ENCODE measurements at places on chromosomes 13 and 19.
A peak's percentile ranks its signal among the peaks of the same experiment; 100 is the strongest.

GRCh38 chr13:47708386-47708785, 292.7 kb downstream of the SUCLA2 start:
- no peak for DNase-seq

- DNase-seq = no peak
These were observed 52.1 kb downstream of the FLT1 start for GRCh38 chr13:28442839-28443238.

GRCh38 chr13:37136187-37136586, 30.7 kb upstream of the CSNK1A1L start:
- DNase-seq = no peak

DNA sequence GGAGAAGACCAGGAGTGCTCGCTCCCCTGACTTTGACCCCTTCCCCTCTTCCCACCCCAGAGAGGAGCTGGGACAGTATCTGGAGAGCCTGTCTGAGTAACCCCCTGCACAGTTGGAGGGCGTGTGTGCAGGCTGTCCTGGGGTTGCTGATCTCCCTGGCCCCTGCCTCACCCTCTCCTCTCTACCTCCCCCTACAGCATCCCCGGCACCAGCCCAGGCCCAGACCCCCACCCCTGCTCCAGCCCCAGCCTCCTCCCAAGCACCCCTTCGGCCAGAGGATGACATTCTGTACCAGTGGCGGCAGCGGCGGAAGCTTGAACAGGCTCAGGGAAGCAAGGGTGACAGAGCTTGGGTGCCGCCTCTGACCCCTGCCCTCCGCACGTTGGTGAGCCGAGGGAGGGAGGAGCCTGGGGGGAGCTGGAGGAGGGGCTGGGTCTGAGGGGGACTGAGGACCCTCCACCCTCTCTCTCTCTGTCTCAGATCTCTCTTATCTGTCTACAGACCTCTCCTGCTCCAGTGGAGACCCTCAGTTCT, 8.7 kb downstream of the PROSER3 start:
- DNase-seq = no peak

GRCh38 chr13:113906571-113906970, 42.7 kb upstream of the GAS6 start:
- DNase-seq = no peak

DNA sequence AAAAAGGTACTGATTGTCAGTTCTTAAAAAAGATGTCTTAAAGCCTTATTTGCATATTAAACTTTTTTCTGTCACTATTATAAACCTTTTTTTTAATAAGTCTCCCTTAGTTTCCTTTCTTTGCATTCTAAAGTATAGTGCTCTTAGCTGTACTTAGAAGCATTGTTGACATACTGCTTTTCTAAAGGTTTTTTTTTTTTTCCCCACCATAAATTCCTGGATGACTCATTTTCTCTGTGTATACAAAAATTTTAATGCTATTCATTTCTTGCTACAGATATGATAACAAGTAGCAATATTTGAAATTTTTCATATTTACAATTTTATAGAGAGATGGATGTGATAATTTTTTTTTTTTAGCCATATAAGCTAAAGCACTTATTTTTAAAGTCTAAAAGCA, 43.5 kb downstream of the METTL21C start:
- DNase-seq = no peak

GRCh38 chr13:42258747-42259146, 13.2 kb upstream of the AKAP11 start:
- no peak for DNase-seq

GRCh38 chr19:42129399-42130253, 2.6 kb downstream of the POU2F2 start:
- no peak for DNase-seq

DNA sequence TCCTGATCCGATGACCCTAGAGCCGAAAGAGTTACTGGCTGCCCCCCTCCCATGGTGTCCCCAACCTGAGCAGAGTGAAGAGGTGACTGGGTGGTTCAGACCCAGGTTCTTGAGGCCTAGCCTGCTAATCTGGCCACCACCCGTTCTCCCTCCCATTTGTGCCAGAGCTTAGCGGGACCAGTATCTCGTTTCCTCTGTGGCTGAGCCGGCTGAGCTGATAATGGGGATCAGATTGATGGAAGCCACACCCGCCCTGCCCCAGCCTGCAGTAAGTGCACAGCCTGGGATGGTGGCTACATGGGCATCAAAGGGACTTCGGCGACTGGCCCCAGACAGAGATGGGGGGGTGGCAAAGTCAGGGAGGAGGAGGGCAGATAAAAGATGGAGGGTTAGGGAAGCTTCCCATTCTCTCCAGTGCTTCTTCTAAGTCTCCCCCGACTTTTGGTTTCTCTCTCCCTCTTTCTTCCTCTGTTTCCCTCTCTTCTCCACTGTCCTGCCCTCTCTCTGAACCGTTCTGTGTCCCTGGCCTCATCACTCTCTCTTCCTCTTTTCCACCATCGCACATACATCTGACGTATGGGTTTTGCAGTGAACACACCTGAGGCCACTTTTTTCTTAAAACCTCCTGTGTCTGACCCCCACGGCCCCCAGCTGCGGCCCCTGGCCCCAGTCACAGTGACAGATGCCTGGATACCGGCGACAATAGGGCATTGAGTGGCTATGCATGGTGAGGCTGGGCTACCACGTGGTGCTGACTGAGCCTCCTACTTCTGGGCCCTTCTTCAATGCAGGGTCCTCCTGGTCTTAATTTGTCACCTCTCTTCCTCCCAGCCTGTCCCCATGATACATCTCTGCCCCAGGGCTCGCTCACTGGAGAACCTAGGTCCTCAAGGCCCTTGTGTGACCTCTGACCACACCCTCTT, 2.4 kb downstream of the ELAVL3 start:
- no peak for DNase-seq

DNA sequence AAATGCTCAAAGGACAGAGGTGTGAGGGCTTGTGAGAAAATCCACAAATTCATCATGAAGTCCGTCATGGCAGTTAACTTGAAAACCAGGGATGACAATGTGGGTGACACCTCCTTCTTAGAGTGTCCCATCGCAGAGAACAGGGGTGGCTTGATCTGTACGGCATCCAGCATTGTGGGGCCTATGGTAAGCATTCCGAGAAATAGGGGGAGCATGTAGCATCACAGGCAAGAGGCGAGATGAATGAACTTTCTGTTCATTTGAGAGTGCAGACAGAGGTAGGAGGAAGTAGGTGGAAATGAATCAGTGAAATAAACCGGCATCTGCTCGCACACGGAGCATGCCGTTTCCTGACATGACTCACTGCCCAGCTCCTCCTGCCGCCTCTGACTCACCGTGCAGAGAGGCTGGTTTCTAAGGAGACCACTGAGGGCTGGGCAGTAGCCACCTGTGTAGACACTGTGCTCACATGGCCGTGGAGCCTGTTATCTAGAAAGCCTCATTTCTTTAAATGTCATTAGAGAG, 339.0 kb downstream of the RFC3 start:
- DNase-seq = peak; percentile 23

GRCh38 chr13:61415058-61415721, 459 bp downstream of the PCDH20 start:
- no peak for DNase-seq

- DNase-seq = no peak
These were observed at the start of gene PCDH9 for GRCh38 chr13:67229481-67230403. TSS of gene PCDH9 (minus strand) at chr13:67230336. CDS start at chr13:67228440, 1,896 bp downstream.

DNA sequence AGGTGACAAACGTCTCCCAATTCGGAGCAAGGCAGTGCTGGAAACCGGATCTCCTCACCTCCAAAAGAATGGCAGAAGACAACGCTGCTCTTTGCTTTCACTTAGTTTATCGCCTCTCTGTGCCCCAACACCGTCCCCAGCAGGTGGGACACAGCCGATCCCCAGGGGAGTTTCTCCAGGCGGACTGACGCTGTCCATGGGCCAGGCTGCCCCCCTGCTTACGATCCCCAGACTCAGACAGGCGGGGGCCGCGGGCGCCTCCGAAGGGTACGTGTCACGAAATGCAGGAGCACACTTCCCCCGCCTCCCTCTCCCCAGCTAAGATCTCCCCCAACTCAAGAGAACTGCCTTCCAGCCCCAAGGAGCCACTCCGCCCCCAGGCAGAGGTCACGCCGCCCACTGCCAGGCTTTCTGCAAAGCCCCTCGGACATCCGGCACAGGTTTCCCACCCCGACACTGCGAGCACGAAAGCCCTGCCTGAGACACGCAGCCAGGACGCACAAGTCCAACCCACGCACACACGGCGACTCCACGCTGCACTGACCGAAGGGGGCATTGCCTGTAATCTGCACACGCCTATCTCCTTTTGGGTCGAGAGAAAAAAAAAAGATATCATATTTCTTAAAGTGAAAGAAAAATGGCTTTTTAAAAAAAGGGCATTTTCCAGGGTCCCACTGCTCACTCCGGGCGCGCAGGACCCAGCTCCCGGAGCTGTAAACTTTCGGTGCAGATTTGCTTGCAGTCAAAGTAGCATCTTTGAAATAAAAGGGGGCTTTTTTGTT, 2.0 kb downstream of the SPRY2 start:
- no peak for DNase-seq

- DNase-seq = no peak
These were observed 32.2 kb downstream of the TMEM255B start for GRCh38 chr13:113791226-113791625.

DNA sequence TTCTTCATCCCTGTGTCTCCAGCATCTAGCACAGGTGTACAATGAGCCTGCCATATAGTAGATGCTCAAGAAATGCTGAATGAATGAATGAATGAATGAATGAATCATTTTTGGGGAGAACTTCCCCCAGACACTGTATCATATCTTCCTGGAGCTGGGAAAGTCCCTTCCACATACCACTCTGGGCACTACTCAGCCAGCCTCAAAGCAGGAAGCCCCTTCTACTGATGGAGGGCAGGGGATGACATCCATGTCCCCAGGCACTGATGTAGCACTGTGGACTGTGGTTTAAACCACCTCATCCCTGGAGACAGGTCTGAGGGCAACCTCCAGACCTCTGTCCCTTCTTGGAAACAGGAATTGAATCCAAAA, 4.8 kb downstream of the GNA15 start:
- DNase-seq = no peak

- DNase-seq = no peak
These were observed 275.8 kb upstream of the SOX1 start for GRCh38 chr13:111791131-111791530.

DNA sequence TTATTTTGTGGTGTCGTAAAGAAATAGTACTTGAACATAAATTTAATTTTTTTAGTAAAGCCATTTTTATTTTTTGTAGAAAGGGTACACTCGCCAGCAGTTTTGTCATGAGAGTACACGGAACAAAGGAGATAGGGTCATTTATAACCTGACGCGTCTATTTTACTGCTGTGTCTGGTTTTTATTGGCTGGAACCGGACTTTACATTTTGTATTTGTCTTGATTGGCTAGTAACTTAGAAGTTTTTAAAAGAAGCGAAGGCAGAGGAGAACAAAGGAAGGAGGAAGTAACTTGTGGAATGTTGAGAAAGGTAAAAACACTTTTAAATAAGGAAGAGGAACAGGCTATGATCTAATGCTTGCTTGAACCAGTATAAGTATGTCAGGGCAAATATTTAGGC, 43.5 kb downstream of the TRPM4 start:
- no peak for DNase-seq

DNA sequence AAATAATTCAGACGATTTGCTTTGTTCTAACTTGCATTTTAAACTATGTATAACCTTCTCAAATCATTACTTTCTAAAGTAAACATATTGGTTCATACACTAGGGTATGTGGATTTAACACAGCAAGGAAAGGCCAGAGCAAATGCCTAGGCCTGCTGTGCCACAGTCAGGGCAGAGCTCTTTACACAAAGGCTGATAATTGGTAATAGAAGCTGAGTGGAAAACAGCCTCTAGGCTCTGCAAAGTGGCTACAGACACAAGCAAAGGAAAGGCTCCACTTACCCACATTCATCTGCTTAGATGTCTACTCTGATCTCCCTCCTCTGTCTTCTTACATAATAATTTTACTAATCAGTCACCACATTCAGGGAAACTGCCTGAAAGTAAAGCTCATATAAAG, 382.9 kb downstream of the OLFM4 start:
- DNase-seq = no peak

DNA sequence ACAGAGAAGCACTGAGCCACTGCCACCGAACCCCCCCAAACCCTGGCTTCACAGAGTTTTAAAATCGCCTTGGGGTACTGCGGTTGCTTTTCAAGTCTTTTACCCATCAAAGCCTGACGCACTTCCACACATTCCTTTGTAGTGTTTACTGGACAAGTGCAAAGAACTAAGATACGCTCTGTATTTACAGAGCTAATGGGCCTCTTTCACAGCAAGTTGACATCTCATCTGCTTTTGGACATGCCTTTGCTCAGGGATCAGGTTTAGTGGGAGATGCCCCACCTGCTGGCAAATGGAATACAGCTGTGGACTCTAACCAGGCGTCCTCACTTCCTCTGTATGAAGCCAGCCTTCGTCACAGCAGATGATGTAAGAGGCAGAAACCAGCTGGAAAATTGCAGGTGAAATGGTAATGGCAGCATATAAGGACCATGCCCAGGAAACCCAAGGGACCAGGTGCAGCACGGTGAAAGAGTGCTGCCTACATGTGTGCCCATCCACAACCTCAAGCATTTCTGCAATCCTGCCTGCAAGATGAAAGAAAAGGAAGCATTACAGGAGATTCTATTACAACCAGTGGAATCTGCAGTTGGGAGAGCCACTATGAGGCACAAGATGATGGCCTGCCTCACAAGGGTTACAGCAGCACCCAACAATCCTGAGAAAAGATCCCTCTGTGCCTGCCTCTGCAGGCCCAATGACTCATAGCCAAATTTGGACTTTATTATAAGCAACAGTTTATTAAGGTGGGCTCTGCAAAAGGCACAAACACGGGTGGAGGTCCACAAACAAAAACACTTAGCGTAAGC, 34.7 kb downstream of the BRD4 start:
- no peak for DNase-seq

DNA sequence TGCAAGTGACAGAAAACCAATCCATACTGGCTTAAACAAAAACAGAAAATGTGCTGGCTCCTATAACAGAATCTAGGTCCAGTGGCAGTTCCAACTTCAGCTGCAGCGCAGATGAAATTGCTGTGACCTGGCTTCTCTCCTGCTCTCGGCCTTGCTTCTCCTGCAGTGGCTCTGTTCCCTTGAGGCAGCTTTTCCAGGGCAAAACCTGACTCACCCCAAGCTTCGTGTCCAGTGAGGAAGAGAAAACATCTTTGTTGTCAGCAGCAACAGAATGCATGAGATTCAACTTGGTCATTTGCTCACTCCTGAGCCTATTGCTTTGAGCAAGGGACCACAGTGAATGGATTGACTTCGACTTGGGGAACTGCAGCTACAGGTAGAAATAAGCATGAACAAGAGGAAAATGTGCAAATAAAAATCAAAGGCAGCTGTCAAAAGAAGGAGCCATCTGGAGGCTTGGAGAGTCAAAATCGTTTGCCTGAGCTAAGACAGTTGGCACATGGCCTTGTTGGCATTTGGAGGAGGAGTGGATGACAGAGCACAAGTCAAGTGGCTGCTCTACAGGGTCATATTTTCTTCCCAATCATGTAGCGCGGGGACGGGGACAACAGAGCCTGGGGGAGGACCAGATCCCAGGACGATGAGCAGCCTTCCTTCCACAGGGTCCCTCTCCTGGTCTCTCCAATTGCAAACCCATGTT, 523.4 kb downstream of the FGF9 start:
- no peak for DNase-seq

- DNase-seq = no peak
These were observed 223.9 kb downstream of the SHISA2 start for GRCh38 chr13:25827831-25828465.

- DNase-seq = no peak
These were observed 59.5 kb upstream of the FGF14 start for GRCh38 chr13:102461302-102461701.

GRCh38 chr13:35995136-35995535, 136.0 kb downstream of the DCLK1 start:
- DNase-seq = no peak

- no peak for DNase-seq
These were observed 566 bp downstream of the HMG20B start for GRCh38 chr19:3573162-3573857.
